ENCODE measurements at places on chromosomes 6 and 20.

- DNase-seq: peak; percentile 24
These were observed 697.6 kb downstream of the HACE1 start for GRCh38 chr6:104162036-104162669.

DNA sequence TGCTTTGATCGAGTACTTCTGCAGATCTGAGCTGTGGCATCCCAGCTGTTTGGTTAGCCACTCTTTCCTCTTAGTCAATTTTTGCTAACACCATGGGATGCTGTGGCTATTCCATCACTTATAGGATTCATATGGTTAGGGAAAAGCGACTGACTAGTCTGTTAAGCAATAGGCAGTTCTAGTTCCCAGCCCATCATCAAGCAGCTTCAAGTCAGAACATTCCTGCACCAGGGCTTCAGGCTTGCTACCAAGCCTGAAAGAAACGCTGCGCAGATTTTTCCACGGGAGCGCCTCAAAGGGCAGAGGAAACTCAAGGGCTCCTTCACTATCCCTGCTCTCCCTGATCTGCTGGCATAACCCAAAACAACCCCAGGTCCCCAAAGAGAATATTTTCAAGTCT, 159.8 kb upstream of the SUPT3H start:
- no peak for DNase-seq

DNA sequence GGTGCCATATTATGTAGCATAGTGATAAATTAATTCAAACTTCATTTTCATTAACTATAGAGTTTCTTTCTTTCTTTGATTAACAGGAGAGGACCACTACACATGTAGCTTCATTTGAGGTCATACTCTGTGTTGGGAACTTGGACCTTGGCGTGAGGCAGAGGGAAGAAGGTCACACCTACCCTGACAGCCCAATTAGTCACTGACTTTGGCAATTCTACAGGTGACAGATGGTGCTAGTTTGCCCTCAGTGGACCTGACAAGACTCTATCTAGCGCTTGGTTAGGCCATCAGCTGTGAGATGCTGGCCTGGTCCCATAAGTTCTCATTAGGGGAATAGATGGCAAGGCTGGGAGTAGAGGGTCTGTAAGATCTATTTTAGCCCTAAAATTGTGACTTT, 14.2 kb downstream of the SLX4IP start:
- no peak for DNase-seq

GRCh38 chr6:152701081-152701862, 3.6 kb downstream of the MYCT1 start:
- no peak for DNase-seq

DNA sequence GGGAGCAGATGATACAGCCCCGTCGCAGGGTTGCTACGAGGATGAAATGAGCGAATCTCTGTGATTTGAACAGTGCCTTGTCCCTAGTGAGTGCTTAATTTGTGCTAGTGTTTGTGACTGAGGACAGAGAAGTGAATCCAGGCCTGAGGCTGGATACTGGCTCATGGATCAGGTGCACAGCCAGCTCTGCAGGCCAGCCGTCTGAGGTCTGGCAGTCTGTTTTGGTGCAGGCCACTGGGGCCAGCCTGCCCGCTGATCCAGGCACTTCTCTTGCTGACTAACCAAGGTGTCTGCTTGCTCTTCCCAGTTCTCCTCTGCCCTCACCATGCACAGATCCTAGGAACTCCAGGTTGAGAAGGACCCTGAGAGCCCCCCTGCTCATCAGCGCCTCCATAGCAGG, 181.0 kb downstream of the LRFN2 start:
- DNase-seq: no peak

GRCh38 chr6:138769102-138769676, 4.4 kb upstream of the CCDC28A start:
- DNase-seq: no peak

DNA sequence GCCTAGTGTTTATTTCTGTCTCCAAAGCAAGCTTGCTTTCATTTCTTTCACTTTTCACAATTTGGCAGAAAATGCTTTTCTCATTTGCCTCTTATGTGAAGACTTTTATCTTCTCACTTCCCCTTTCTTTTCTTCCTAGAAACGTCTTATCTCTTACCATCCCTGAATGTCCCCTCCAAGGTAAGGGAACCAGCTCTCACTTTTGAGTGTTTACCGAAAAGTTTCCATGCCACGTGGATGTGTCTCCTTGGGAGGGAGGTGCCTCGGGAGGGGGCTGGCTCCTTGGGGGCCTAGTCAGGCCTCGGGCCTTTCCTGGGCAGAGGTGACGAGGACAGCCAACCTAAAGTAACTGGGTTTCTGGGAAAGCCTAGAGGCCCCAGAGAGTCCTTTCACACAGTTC, 127.4 kb downstream of the CD24 start:
- no peak for DNase-seq

DNA sequence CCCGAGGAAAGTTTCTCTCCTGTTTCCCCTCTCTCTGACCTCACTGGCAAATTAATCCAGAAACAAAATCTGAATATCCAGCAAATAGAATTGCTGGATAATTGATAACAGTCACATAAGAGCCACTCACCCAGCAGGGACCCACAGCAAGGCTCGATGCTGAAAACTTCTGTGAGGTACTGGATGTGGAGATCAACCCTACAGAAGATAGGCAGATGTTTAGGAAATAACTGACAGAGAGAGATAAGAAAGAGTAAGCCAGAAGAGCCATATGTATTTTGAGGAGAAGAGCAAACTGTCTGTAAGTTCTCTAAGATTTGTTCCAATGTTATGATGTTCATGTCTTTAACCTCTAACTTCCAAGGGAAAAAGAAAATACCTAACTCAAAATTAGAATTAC, 59.7 kb downstream of the PKHD1 start:
- DNase-seq: no peak

GRCh38 chr20:10430000-10430466, 4.0 kb downstream of the MKKS start:
- peak; percentile 70 for DNase-seq

GRCh38 chr6:139336488-139336887, 38.0 kb downstream of the CITED2 start:
- DNase-seq: peak; percentile 26

GRCh38 chr6:145372671-145373151, 362.6 kb downstream of the EPM2A start:
- peak; percentile 20 for DNase-seq

DNA sequence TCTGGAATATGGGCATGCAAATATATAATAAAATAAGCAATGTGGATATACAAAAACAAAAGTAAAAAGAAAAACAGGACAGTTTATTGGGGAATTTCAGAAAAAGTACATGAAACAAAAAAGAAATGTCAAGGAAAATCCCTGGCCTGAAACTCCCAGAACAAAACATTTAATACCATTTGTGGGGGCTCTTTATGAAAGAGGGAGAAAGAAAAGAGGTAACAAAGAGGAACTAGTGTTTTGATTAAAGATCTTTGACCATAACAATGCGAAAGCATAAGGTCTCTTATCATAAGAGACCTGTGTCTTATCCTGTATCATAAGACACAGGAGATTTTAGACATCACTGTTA, 88.6 kb upstream of the ARID1B start:
- DNase-seq: no peak

GRCh38 chr6:135534773-135535380, 37.3 kb upstream of the AHI1 start:
- peak; percentile 66 for DNase-seq

- DNase-seq: no peak
These were observed 996 bp upstream of the NFKBIE start for GRCh38 chr6:44266347-44266746.

DNA sequence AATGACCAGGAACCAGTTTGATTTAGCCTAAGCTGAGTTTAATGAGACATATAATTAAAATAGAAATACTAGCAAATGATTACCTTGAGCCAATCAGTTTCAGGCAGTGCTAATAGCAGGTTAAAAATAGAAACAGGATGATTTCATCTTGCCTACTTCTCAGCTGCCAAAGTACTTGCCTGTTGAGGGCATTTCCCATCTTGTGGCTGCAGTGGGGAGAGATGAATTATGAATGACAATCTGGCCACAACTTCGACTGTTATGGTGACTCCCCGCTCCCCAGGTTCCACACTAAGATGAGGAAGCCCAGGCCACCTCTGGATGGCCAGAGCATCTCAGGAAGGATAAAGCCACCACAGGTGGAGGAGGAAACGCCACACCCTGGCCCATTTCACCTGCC, 31.3 kb downstream of the MBOAT1 start:
- DNase-seq: peak; percentile 51

GRCh38 chr20:63025534-63026331, 19.0 kb upstream of the BHLHE23 start:
- DNase-seq: peak; percentile 42

DNA sequence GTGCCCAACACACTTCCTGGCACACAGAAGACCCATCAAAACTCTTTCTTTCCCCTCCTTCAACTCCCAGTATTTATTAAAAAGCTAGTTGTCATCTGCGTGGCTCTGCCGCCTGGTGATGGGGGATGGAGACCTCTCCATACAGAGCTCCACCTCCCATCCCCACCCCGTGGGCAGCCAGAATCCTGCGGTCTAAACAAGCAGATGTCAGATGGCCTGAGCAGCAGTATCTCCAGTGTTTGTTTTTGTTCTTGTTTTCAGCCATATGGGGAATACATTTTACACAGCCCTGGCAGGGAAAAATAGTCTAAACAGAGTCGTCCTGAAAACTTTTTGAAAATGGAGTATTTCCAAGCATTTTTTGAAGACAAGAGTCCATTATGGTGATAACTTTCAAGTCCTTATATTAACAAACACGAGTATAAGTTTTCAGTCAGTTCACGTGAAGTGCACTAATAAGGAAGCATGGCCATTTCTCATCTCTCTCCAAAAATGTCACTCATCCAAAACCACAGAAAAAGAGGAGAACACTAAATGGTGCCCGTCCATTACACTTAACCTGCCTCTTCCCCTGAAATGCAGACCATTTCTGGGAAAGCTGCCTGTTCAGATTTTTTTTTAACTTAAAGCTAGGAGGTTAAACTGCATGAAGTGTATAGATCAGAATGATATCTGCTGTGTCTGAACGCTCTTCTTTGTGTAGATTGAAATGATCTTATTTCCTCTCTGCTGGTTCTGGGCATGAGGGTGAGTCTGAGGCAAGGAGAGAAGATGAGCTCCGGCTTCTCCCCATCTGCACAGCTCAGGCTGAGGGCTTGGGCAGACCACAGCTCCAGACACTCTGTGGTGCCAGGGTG, 91.0 kb downstream of the TCP11 start:
- no peak for DNase-seq

- peak; percentile 46 for DNase-seq
These were observed 356.7 kb upstream of the JARID2 start for GRCh38 chr6:14889188-14889587.

DNA sequence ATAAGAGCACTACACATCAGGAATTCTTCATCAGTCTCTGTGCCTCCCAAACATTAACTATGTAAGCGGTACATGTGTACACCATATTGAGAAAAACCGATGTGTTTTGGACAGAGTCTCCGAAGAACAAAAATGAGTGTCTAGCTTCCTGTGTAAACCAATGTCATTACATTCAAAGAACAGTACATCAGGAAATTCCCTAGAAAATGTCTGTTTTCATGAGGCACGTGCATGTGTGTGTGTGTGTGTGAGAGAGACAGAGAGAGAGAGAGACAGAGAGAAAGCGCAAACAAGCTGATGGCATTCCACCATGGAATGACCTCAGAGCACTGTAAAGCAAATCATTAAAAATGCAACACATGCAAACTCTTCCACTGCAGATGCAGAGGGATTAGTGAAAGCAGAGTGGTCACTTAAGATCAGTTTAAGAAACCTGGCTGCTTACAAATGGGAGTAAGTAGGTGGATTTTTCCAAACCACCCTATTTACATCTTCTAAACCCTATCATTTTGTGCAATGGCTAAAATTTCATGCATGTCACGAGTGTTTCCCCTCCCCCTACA, 133.9 kb downstream of the HIVEP2 start:
- DNase-seq: peak; percentile 7

- DNase-seq: no peak
These were observed 78.7 kb downstream of the UST start for GRCh38 chr6:148825492-148825891.

- DNase-seq: no peak
These were observed 56.7 kb downstream of the TRIM38 start for GRCh38 chr6:26019261-26019830.

DNA sequence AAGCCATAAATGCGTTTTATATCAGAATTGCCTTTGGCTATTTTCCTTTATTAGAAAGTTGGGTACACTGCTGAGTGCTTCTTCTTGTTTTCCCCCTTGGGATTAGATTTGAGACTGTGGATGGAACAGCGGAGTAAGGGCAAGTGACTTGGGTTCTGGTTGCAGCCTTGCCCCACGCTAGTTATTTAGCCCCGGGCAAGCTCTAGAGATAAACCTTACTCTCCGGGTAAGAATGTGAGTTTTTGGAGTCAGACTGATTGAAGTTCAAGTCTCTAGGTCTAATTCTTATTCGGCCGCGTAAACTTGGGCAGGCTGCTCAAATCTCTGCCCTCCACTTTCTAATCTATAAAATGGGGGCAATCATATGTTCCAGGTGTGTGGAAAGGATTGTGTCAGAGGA, 8.9 kb downstream of the TSHZ2 start:
- DNase-seq: no peak

DNA sequence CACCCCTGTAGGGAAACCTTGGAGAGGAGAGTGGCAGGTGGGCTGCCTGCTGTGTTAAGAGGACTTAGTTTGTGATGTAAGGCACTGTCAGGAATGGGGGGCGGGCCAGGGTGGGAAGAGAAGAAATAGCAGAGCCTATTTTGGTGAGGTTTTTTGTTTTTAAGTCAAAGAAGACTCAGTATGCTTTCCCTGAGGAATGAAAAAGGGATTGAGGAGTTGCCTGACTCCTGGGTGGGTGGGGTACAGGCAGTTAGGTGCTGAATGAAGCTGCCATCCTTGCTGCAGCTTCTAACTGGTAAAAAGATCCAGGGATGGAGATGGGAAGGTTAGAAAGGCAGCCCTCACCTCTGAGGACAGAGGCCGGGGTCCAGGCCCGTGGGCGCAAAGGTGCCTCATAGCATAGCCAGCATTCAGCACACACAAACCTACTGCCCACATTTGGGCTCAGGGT, 37.9 kb downstream of the PLCG1 start:
- no peak for DNase-seq

- no peak for DNase-seq
These were observed 55.7 kb upstream of the PRND start for GRCh38 chr20:4666001-4666479.

DNA sequence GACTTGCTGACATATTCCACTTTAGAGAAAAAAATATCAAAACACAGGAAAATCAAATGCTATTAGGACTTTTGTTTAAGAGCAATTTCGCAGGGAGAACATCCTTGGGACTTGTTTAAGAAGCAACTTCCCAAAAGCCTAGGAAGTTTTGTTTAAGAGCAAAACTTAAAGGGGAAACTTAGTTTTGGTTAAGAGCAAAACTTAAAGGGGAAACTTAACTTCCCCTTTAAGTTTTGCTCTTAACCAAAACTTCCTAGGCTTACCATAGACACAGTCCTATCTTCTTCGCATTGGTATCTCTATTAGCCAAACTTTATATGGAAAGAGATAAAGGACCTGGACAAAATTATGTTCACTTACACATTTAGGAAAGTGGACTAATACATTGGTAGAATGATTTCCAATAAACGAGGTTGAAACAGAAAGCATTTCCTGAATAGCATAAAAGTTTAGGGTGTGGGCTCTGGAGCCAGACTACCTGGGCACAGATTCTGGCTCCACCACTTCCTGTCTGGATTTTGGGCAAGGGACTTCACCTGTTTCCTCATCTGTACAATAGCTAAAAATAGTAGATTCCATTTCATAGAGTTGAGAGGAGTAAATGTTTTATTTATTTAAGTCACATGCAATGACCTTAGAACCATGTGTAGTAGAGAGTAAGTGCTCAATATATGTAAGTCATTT, 15.7 kb downstream of the PAQR8 start:
- DNase-seq: no peak

- peak; percentile 58 for DNase-seq
These were observed 570.4 kb upstream of the GJE1 start for GRCh38 chr6:141562186-141562811.

Measured in kidney tubule cell (primary cell).